ENCODE measurements at places on chromosomes 3 and 15.

DNA sequence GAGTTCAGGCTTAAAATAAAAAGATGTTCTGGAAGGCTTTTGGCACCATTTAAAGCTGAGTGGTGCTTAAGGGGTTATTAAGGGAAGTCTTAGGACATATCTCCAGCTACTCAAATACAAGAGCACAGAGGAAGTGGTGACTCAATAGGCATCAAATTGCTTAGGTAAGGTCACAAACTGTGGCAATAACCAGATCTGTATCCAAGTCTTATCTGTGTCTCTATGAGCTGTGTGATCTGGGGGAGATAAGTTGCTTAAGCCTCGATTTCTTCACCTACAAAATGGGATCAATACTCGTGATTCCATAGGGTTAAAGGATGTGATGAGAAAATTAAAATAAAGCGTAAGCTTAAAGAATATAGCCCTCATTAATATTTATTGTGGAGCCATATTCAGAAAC lies 7.6 kb downstream of the HDC start:
- DNase-seq: no peak

GRCh38 chr15:40088929-40089755 lies 19.5 kb downstream of the BMF start:
- DNase-seq: no peak

DNA sequence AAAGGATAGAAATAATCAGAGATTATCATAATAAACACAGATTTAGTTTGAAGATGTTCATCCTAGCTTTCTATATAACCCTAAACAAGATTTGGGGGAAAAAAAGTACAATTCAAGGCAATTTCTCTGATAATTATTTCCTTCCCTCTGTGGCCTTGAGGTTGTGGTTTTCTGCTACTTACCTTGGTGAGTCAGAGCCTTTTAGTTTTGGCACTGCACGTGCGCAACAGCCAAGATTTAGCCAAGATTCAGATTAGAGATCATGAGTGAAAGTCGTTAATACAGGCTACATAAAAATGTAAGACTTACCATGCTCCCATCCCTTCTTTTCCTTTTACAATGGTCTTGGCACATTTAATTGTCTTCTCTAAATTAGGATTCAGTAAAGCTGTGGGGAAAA lies 6.7 kb downstream of the LYZL4 start:
- no peak for DNase-seq

GRCh38 chr15:57634290-57634689 lies 42.6 kb downstream of the MYZAP start:
- DNase-seq: no peak

DNA sequence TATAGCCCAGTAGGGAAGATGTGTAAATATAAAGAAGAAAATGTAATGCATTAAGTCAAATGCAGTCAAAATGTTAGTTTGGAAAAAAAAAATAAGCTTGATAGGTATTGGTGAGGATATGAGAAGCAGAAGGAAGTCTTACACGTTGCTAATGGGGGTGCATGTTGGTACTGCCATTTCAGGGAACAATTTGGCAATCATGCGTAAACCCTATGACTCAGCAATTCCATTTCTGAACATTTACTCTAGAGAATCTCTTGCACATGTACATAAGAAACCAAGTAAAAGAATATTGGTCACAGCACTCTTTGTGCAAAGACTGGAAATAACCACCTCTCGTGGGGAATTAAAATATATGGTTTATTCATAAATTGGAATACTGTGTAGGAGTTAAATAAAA lies 35.5 kb upstream of the TIMP4 start:
- DNase-seq: no peak

DNA sequence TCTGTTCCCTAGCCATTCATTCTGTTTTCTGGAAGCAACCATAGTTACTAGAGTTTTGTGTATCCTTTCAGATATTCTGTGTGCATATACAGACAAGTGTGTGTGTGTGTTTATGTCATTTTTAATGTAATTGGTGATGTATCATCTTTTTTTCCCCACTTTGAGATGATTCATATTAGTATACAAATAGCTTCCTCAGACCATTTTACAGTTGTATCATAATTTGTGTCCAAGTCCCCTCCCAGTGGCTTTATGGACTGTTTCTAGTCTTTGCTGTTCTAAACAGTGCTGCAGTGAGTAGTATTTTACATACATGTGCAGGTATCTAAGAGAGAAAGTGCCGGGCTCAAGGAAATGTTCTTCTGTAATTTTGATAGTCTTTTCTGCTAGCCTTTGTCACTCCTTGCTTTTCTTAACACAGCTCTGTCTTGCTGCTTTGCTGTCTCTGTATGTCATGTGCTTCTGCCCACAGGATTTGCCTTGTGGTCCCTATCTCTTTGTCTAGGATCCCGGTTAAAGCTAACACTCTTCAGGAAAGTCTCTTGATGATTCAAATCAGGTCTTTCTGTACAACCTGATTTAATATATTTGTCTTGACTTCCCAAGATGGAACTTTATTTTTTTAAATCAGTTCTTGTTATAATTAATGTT lies 31.5 kb upstream of the FBXL22 start:
- DNase-seq: no peak

DNA sequence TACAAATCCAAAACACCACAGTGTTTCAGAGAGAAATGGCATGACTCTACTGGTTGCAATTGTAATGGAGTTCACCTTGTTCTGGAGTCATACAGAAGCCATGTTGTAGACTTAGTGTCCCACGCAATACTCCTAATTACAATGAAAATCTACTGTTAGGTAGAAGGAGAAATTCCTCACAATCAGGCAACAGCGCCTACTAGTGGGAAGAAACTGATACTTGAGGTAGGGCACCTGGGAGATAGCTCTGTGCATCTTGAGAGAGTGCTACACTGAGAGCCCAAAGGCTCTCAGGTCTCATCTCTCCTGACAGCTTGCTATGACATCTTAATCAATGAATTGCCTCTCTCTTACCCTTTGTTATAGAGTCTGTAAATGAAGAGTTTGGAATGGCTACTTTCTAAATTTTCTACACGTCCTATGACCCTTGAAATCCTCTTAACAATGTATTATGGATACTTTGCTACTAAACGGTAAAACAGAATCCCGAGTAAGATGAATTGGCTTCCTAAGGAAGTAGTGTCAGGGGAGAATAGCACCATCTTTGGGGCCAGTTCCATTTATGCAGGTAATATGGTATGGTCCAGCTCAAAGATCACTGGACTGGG lies 422.7 kb upstream of the TPRG1 start:
- no peak for DNase-seq

All from NCI-H1436 (cell line).